HS-5 (cell line): ENCODE measurements at places on chromosomes 2 and 18.

- no peak for DNase-seq
Measured at GRCh38 chr2:227153307-227153706, 10.7 kb downstream of the COL4A4 start.

- DNase-seq = no peak
Measured at GRCh38 chr18:48342125-48342524, 67.1 kb downstream of the ZBTB7C start.

DNA sequence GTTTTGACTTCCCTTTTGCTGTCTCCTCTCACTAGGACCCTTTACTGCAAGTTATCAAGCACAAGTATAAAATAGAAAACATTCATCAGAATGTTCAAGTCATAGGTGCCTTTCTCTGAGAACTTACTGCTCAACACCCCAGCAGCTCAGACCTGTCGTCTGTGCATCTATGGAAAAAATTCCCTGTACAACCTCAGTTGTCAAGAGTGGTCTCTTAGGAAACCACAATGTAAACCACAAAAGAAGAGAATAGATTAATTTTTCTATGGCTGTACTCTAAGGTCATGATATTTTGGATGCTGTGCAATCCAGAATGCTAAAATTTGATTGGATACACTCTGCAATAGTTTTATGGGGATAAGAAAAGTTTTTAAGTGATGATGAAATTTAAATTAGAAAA is 84.1 kb downstream of the RBMS1 start:
- no peak for DNase-seq

DNA sequence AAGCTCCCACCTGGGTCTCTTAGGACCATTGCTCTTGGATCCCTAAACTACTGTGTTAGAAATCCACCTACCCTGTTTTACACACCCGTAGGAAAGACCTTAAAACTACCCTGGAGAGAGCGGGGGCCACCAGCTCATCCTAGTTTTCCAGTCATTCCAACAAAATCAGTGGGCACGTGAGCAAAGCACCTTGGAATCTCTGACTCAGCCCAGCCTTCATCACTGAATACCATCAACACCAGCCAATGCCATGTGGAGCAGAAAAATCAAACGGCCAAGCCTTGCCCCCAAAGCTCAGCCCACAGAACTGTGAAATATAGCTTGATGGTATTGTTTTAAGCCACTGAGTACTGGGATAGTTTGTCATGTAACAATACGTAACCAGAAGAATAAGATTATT is 449.7 kb upstream of the CHAC2 start:
- no peak for DNase-seq

DNA sequence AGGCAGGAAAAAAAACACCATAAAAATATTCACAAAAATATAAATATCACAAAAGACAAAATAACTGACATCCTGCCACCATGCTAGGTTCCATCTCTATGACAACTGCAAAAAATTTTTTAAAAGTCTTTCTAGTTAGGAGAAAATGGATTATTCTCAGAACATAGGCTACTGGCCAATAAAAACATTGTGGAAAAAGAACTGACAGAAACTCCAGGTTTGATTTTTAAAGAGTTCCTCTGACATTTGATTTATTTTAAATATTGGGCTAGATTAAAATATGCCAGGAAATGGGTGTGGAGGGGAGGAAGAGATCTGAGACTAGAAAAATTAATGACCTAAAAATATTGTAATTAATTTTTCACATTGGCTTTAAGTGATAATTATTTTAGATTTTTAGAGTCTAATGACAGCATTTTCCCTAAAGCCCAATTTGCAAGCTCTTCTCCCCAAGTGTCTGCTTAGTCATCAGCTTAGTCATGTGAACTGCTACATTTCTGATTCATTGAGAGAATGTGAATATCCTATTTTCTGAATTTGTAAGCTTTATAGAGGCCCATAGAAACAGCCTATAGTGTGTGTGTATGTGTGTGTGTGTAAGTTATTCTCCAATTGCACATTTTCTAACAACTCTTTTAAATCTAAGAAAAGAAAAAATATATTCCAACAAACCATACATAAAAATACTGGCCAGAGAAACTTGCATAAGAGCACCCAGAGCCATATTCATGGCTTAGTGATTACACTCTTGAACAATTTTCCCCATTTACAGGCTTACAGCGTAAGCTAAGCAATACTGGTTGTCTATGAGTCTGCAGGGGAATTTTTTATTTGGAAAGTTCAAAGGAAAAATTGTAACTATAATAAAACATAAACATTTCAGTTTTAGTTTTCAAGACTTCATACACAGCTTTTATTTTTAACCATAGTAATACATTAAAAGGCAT is 48.4 kb downstream of the TMEFF2 start:
- DNase-seq = peak; percentile 74
